ENCODE measurements at places on chromosomes 11 and 22.

DNA sequence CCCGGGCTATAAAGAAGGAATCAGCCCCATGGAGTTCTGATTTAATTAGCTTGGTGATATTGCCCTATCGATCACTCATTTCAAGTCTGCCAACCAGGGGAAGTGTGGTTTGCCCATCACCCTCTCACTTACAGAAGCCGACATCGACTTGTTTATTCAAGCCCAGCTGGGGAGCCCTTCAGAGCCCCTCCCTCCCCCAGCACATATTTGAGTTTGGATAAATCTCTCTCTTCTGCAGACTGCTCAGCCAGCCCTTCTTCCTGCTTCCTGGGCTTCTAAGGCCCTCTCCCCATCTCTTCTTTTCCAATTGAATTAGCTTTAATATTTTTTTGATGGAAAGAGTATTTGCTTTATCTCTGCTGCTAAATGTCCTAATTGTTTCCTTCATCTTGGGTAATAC is 299.0 kb downstream of the MIAT start:
- no peak for DNase-seq

DNA sequence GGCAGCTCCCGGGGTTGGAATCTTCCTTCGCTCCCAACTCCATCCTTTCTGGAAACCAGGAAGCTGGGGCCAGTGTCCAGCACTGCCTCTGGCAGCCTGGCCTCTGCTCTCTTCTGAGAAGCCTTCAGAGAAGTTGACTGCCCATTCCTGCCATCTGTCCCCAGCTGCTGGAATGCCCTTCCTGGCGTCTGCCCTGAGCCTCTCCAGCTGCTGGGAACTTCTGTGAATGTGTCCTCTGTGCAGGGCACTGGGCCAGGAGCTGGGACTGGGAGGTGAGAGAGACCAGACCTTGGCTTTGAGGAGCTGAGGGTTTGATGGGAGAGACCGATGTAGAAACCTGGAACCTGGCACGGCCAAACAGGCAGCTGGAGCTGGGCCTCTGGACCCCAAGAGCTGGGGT is 5.9 kb upstream of the SOX10 start:
- DNase-seq, result no peak

- DNase-seq, result no peak
Observed at GRCh38 chr11:37595845-37596244, 997.8 kb upstream of the RAG2 start.

GRCh38 chr22:29658176-29658575 is 54.7 kb downstream of the NF2 start:
- no peak for DNase-seq

- no peak for DNase-seq
Observed at GRCh38 chr11:120632579-120632978, 121.0 kb downstream of the GRIK4 start.

GRCh38 chr11:45662665-45663485 is 2.5 kb downstream of the CHST1 start:
- no peak for DNase-seq

DNA sequence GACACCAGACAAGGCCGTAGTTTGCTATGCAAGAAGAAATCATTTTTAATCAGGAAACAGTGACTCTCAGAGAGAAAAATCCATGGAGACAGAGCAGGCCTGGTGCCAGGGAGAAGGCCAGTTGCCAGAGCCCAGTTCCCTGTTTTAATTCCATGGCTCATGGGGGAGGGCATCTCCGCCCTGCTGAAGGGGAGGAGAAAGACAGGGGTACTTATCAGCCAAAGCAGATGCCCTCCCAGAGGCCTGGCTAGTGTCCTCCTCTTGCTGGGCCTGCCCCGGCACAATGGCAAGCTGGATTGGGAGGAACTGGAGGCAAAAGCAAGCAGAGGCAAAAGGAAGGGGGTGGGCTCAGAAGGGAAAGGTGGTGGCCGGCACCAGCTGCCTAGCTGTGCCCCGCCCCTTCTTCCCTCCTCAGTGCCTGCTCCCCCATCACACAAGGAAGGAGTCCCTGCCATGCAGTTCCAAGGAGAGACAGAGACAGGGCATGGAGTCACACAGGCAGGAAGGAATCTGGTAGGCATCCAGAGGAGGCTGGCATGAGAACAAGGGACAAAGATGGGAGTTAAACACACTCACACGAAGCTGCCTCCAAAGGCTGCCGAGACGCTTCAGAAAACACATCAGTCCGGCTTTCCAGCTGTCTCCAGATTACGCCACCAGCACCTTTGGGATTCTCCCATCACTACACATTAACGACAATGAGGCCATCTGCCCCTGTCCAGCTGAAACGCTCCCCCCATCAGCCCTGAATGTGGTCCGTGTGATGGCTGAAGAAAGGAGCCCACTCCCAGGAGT is 591.8 kb downstream of the BUD13 start:
- no peak for DNase-seq

- no peak for DNase-seq
Observed at GRCh38 chr22:20636075-20636812, 128.8 kb downstream of the MED15 start.

- DNase-seq, result no peak
Observed at GRCh38 chr11:110070176-110070575, 23.0 kb upstream of the ZC3H12C start.

- no peak for DNase-seq
Observed at GRCh38 chr22:49185312-49185969, 642.2 kb downstream of the BRD1 start.

DNA sequence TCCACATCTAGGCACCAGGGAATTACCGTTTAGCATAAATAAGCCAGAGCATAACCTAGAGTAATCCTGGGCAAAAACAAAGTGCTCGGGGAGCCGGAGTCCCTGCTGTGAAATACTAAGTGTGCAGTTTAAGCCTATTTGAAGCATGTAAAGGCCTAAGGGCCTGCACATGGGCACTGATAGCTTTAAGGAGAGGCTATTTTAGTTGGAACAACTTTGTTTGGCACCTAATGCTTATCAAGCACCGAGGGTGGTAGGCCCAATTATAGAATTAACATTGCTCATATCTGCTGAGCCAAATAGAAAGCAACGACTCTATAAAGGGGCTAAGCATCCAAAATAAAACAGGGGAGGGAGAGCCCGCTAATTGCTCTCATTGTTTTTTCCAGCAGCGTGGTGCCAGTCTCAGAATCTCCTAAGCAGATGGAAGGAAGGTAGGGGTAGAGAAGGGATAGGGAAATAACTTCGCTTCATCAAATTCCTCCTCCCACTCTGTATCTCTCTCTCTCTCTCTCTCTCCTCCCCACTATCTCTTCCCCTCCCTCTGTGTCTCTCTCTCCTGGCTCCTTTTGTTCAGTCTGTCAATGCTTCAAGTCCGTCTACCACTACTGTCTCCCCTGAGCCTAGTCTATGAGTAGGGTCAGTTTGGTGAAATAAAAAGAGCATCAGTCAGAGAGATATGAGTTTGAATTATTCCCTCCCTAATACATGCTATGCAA is 292.8 kb downstream of the NXPE2 start:
- DNase-seq, result no peak

- DNase-seq, result peak; percentile 1
Observed at GRCh38 chr11:2295971-2296912, 5.5 kb downstream of the C11orf21 start.

DNA sequence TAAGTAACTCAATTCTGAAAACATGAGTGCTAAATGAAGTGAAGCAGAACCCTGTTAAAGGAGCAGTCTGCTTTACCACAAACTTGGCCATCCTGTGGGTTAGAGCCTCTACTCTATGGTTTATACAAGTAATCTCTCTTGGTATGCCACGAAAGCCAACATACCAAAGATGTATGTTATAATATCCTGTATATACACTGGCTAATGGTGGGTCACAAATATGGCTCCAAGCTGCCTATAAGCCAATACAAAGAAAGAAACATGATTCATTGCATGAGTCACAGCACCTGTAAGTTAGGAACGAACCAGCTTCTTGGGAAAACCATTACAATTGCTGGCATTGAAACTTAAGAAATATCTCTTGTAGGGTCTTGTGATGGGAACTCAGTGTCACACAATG is 16.1 kb downstream of the XRRA1 start:
- no peak for DNase-seq

- DNase-seq, result no peak
Observed at GRCh38 chr11:35016916-35017315, 100.5 kb downstream of the PDHX start.

DNA sequence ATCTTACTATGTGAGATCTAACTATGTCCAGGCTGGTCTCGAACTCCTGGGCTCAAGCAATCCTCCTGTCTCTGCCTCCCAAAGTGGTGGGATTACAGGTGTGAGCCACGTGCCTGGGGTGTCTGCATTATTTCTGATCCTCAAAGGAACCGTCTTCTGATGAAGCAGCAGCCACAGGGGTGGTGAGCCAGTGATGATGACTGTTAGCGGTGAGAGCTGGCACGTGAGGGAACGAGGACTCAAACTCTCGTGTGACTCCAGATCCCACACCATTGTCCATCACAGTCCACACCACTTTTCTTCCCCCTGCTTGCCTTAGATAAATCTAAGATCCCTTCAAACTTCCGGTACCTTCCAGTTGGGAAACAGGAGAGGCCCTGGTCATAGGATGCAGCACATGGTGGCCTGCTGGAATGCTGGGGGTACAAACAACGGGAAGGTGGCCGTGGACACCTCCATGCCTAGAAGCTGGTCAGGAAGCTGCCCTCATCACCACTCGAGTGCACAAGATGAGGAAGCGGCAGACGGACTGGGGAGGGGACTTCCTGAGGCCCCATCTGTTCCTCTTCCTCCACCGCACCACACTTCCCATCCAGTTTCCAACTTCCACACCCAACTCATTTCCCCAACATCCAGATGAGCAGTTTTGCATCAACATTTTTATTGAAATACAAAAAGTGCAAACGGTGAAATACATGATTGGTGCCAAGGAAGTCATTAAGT is 23.8 kb downstream of the ARHGAP1 start:
- no peak for DNase-seq

GRCh38 chr11:70029115-70029860 is 48.8 kb upstream of the ANO1 start:
- no peak for DNase-seq

GRCh38 chr11:127592371-127592770 is 591.8 kb upstream of the KIRREL3 start:
- no peak for DNase-seq

GRCh38 chr11:124762105-124762623 is at the start of gene ESAM:
Gene ESAM (minus strand): TSS chr11:124762290. CDS start chr11:124762154, 136 bp downstream.
- DNase-seq, result peak; percentile 57

Data from activated T-helper 1 cell treated with anti-CD3 and anti-CD28 coated beads, Interleukin-2, amount 50 U/mL, for 16 hours (primary cell).